Activated T-cell treated with anti-CD3 and anti-CD28 coated beads, Interleukin-2, amount 50 U/mL, for 72 hours (primary cell): ENCODE measurements at places on chromosomes 6 and 20.

- no peak for DNase-seq
- peaks cover 28% of the 10 kb centered on the region for H3K4me1 ChIP-seq
- no peaks in the 10 kb centered on the region for H3K27me3 ChIP-seq
- H3K36me3 ChIP-seq, result peaks cover 5% of the 10 kb centered on the region
- peak overlapping the region; percentile 52 for H3K27ac ChIP-seq
Measured at GRCh38 chr6:139343052-139343750, 31.2 kb downstream of the CITED2 start.

- no peak overlapping the region for H3K4me3 ChIP-seq
- H3K36me3 ChIP-seq, result no peaks in the 10 kb centered on the region
- peaks cover 48% of the 10 kb centered on the region for H3K27me3 ChIP-seq
- no peak overlapping the region for H3K27ac ChIP-seq
Measured at GRCh38 chr20:45672765-45673164, 2.7 kb upstream of the WFDC11 start.

DNA sequence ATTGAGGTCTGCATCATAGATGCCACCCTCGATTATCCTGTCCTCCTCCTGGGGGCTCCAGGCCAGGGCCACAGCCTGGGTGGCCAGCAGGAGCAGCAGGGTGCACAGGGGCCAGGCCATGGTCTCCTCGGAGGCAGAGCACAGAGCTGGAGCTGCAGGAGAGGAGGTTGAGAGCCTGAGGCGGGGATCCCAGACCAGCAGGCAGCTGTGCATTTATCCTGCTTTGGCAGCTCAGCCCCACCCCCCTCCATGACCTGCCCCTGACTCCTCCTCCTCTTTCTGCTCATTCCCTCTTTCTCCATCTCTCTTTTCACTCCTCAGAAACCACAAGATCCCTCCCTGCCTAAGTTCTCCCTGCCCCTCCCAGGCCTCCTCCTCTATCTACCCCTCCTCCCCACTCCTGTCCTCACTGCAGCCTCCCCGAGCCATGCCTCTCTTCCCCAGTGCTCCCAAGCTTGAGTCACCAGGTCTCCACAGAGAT lies at the start of gene CST2:
CST2 (minus strand) TSS at position 189 of the 481 bp plus-strand sequence; CDS start at position 120, 69 bp downstream.
- H3K4me3 ChIP-seq, result no peak within 1 kb of the TSS
- no peaks in the 10 kb centered on the region for H3K4me1 ChIP-seq
- peaks cover 4% of the 10 kb centered on the region for H3K27me3 ChIP-seq
- H3K36me3 ChIP-seq, result no peaks in the 10 kb centered on the region
- DNase-seq, result no peak

DNA sequence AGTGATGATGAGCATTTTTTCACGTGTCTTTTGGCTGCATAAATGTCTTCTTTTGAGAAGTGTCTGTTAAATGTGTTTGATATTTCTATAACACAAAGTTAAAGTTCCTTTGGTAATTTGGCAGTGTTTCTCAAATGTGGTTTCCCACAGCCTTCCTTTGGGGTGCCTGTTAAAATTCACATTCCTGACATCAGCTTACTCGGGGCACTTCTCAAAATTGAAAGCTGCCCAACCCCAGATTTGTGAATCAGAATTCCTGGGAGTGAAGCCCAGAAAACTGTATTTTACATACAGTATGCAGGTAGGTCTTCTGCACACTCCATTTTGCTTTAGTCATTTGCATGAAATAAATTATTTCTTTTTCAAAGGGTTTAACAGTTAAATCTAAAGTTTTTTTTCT lies 207.9 kb downstream of the GMPR start:
- H3K36me3 ChIP-seq, result peaks cover 9% of the 10 kb centered on the region
- no peak for DNase-seq
- H3K4me3 ChIP-seq, result no peak overlapping the region
- H3K27ac ChIP-seq, result no peak overlapping the region
- H3K27me3 ChIP-seq, result no peaks in the 10 kb centered on the region
